ENCODE measurements at places on chromosomes 7 and 10. TPM values are rescaled to one million over a fixed set of nuclear protein-coding genes. Genes with fewer than 3 reads are reported as not detected.

SLC35B4 gene
- total RNA-seq: 20.0 TPM

NXPH1 gene
- total RNA-seq: not detected

KNDC1 gene
- 10.4 TPM for total RNA-seq

DNA sequence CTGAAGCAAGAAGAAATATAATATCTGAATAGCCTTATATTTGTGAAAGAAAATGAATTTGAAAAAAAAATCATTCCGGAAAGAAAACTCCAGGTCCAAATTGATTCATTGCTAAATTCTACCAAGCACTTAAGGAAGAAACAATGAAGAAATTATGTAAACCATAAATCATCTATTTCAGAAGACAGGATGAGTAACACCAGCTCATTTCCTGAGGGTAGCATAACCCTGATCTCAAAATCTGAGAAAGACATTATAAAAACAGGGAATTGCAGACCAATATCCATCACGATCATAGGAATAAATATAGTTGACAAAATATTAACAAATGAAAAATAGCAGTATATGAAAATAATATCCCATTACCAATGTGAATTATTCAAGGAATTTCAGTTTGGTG lies 70.1 kb upstream of the RAB18 start:
- no peak for DNase-seq
- H3K27ac ChIP-seq: no peak overlapping the region
- H3K4me1 ChIP-seq: no peaks in the 10 kb centered on the region
- H3K27me3 ChIP-seq: peaks cover 2% of the 10 kb centered on the region
- no peak overlapping the region for H3K4me3 ChIP-seq
- no peaks in the 10 kb centered on the region for H3K36me3 ChIP-seq

GRCh38 chr10:6877336-6877721 lies 297.3 kb upstream of the PRKCQ start:
- peaks cover 20% of the 10 kb centered on the region for H3K27me3 ChIP-seq
- no peak overlapping the region for H3K27ac ChIP-seq
- DNase-seq: no peak

GRCh38 chr10:90149563-90149962 lies 448.2 kb downstream of the KIF20B start:
- H3K4me3 ChIP-seq: no peak overlapping the region
- H3K4me1 ChIP-seq: no peaks in the 10 kb centered on the region
- no peaks in the 10 kb centered on the region for H3K27me3 ChIP-seq
- no peaks in the 10 kb centered on the region for H3K36me3 ChIP-seq
- H3K27ac ChIP-seq: no peak overlapping the region
- DNase-seq: no peak

GRCh38 chr10:65341323-65341925 lies 1584.4 kb upstream of the LRRTM3 start:
- H3K4me1 ChIP-seq: no peaks in the 10 kb centered on the region
- DNase-seq: no peak
- no peaks in the 10 kb centered on the region for H3K36me3 ChIP-seq
- H3K4me3 ChIP-seq: no peak overlapping the region

DNA sequence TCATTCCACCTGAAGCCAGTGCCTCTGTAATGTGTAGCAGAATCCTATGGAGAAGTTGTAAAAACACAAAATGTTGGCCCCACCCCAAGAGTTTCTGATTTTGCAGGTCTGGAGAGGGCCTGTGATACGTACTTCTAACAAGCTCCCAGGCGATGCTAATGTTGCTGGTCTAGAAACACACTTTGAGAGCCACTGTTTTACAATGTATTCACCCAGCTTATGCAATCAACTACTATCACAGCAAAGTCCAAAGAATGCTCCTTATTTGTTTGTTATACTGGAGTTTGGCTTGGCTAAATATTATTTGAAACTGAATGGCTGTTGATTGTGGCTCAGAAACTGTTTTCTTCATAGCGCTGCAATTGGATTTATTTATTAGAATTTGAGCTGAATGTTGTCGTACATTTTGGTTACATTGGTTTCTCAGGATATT lies 44.3 kb downstream of the DNAJB9 start:
- DNase-seq: no peak
- H3K27me3 ChIP-seq: no peaks in the 10 kb centered on the region
- no peak overlapping the region for H3K4me3 ChIP-seq
- no peaks in the 10 kb centered on the region for H3K4me1 ChIP-seq
- no peaks in the 10 kb centered on the region for H3K36me3 ChIP-seq

GRCh38 chr7:47944536-47945260 lies 3.6 kb downstream of the PKD1L1 start:
- no peak overlapping the region for H3K4me3 ChIP-seq
- no peak for DNase-seq
- no peak overlapping the region for H3K27ac ChIP-seq
- no peaks in the 10 kb centered on the region for H3K36me3 ChIP-seq
- H3K27me3 ChIP-seq: no peaks in the 10 kb centered on the region

- peaks cover 64% of the 10 kb centered on the region for H3K4me1 ChIP-seq
- H3K27ac ChIP-seq: peak overlapping the region; percentile 60
- no peaks in the 10 kb centered on the region for H3K27me3 ChIP-seq
- peaks cover 70% of the 10 kb centered on the region for H3K36me3 ChIP-seq
Measured at GRCh38 chr10:70162892-70163201, 7.5 kb downstream of the SAR1A start.

DNA sequence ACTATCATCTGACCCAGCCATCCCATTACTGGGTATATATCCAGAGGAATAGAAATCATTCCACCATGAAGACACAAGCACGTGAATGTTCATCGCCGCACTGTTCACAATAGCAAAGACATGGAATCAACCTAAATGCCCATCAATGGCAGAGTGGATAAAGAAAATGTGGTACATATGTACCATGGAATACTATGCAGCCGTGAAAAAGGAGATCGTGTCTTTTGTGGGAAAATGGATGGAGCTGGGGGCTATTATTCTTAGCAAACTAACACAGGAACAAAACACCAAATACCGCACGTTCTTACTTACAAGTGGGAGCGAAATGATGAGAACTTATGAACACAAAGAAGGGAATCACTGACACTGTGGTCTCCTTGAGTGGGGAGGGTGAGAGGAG lies 9.8 kb upstream of the KNDC1 start:
- H3K4me3 ChIP-seq: no peak overlapping the region
- H3K27me3 ChIP-seq: no peaks in the 10 kb centered on the region
- no peaks in the 10 kb centered on the region for H3K4me1 ChIP-seq
- H3K36me3 ChIP-seq: no peaks in the 10 kb centered on the region

DNA sequence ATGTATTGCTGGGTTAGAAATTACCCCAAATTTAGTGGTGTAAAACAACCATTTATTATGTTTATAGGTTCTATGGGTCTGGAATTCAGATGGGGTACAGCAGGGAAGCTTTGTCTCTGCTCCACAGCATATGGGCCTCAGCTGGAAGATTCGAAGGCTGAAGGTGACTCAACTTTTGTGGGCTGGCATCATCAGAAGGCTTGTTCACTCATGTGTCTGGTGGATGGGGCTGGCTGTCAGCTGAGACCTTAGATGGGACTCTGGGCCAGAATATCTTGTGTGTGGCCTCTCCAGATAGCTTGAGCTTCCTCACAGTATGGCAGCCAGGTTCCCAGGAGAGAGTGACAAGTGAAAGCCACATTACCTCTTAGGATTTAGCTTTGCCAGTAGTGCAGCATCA lies 45.9 kb downstream of the ZNF503 start:
- H3K4me1 ChIP-seq: no peaks in the 10 kb centered on the region
- H3K4me3 ChIP-seq: no peak overlapping the region
- H3K36me3 ChIP-seq: no peaks in the 10 kb centered on the region
- H3K27me3 ChIP-seq: no peaks in the 10 kb centered on the region

DNA sequence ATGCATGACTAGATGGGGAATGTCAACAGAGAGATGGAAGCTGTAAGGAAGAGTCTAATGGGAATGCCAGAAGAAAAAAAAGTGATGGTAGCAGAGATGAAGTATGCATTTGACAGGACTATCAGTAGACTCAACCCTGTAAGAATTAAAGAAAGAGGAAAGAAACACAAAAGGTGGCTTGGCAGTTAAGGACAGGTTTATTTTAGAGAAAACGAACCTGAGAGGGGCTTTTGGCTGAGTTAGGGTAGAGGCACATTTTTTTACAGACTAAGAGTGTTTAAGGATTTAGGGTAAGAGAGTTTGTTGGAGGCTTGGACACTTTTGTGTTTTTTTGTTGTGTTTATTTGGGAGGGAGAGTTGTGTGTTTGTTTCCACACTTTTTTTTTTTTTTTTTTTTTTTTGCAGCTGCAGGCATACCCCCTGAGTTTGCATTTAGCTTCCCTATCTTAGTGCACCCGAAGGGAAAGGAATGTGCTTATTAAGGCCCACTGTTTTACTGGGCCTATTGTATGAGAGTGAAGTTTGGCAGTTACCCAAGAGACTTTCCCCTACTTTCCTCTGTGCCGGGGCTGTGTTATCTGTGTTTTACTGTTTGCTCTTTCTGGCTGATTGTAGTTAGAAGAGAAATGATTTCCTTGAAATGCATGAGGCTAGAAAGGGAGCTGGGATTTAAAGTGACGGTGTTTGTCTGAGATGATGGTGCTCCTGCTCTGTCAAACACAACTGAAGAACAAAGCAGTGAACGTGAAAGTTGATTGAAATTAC lies 32.0 kb downstream of the NPVF start:
- no peak for DNase-seq
- H3K4me1 ChIP-seq: no peaks in the 10 kb centered on the region
- H3K4me3 ChIP-seq: no peak overlapping the region
- H3K27me3 ChIP-seq: no peaks in the 10 kb centered on the region
- no peak overlapping the region for H3K27ac ChIP-seq
- no peaks in the 10 kb centered on the region for H3K36me3 ChIP-seq
